ENCODE measurements at places on chromosomes 6 and 20.

DNA sequence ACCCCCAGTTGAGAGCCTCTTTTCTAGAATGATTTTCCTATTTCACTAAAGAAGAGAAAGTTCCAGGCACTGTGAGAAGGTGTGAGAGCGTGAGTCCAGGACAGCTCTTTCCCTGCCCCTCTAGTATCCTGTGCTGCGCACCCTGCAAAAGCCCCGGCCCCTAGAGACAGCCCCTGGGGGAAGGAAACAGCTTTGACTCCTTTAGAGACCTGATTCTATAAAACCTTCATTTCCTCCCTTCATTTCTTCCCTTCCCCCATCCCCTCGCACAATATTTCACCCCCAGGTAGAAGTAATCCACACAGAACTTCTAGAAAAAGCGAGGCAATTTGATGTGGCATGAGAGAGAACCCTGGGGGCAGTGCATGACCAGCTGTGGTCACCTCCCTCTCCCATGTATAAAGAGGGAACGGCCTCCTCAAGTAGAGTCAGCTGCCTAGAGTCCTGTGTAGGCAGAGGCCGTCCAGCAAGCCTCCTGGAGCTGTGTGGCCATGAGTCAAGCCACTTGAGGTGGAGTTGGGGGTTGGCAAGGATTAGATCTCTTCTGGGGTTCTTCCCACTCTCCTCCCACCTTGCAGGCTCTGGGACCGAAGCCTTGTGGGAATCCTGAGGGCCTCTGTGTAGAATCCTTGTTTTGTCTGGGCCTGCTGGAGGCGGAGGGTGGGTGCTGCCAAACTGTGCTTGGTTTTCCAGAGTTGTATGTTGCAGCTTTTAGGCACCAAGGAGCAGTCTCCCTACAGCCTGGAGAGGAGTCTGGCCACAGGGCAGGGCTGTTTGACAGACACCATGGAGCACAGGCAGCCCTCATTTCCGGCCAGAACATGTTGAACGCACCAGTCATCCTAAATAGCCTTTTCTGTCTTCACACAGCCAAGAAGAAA, 41.7 kb downstream of the CHMP4B start:
- no peak for DNase-seq

GRCh38 chr6:13733178-13733887, 21.7 kb upstream of the RANBP9 start:
- DNase-seq = no peak

GRCh38 chr6:169881398-169881797, 130.0 kb downstream of the ERMARD start:
- DNase-seq = no peak

DNA sequence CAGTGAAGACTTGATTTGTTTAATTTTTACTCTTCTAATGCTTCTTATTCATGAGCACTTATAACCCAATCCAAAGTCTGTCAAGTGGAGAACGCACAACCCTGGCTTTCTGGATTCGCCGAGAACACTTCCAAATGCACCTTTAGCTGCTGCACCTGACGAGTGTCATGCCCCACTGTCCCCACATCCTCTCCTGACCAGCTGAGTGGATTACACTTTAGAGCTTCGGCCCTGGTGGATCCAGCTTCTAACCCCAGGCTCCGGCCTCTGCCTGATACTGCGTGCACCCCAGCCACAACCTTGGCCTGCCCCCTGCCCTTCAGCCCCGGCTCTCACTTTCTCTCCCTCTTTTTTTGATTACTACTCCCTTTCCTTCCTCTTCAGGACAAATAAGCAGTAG, 258.8 kb downstream of the TMEM242 start:
- no peak for DNase-seq

DNA sequence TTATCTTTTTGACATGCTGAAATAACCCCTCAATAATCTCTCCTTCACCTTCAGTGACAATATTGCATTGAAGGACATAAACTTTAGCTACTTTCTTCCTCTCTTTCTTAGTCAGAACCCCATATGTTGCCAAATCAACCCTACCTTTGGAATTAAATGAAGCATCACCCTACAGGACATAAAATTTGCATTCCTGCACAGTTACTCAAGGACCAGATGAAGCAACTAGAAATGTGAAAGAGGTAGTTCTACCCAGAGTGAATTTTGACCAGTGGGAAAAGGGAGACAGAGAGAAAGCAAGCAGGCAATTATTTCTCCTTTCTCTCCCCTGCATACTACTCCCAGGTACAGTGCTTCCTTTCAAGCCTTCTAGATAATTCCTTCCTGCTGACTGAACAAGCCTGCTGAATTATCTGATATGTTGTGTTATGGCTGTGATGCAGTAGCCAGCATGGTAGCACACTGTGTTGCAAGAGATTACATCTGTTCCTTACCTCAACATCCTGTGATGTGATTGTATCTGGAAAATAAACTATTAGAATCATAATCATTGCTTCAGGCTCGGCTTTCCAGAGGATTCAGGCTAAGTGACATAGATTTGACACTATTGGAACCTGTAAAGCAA, 16.6 kb downstream of the TENT5A start:
- DNase-seq = no peak

DNA sequence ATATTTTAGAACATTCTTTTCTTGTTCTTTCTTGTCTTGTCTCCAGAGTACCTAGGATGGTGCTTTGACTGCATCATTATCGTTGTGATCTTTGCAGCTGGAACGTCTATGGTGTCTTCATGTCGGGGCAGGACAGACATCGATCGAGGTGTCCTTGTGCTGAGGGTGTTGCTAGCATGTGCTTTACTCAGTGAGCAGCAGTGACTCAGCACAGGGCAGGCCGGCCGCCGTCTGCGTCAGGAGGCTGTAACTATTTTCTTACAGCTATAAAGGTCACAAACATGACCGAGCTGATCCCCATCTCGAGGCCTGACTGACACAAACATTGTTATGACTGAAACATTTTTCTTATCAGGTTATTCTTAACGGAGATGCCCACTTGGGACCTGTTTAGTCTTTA, 14.9 kb upstream of the CTCFL start:
- no peak for DNase-seq

DNA sequence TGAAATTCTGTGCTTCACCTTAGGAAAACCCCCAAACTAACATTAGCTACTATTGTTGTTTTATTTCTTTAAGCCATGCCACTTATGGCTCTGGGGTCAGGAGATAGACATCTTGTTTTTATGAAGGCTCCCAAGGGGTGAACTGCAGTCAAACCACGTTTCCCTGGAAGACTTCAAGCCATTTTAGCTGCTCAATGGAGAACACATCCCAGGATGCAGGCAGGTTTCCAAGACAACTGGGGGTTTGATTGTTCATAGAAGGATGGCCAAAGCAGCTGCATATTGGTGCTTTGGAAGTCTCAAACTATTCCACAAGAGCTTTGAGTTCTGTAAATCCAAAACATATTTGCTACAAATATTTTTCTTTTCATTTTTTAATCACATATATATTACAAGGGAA, 818.0 kb downstream of the MAFB start:
- no peak for DNase-seq

GRCh38 chr6:43819958-43820357, 49.9 kb downstream of the VEGFA start:
- no peak for DNase-seq

GRCh38 chr6:22222469-22222868, 74.4 kb downstream of the PRL start:
- DNase-seq = no peak

- no peak for DNase-seq
Observed at GRCh38 chr6:152329638-152330448, 307.3 kb downstream of the SYNE1 start.

GRCh38 chr20:60316476-60317158, 358.4 kb downstream of the CDH26 start:
- DNase-seq = no peak

DNA sequence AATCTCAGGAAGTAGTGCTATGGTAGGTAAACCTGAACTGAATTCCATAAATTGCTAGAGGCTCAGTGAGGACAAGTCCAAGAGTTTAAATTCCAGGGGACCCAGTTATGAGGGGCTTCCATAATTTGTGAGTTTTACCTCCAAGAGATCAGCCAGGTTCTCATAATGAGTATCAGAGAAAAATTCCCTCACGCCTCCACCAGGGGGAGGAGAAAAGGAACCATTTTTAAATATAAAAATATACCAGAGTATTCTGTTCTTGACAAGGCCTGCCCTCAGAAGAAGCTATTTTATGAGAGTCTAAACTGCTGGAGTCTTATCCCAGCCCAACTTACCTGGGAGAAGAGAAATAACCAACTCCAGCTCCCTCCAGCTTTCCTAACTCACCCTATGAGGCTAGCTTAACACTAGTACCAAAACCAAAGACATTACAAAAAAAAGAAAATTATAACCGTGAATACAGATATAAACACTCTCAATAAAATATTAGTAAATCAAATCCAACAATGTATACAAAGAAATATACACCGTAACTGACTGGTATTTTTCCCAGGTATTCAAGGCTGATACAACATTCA, 158.7 kb downstream of the TFAP2A start:
- no peak for DNase-seq

DNA sequence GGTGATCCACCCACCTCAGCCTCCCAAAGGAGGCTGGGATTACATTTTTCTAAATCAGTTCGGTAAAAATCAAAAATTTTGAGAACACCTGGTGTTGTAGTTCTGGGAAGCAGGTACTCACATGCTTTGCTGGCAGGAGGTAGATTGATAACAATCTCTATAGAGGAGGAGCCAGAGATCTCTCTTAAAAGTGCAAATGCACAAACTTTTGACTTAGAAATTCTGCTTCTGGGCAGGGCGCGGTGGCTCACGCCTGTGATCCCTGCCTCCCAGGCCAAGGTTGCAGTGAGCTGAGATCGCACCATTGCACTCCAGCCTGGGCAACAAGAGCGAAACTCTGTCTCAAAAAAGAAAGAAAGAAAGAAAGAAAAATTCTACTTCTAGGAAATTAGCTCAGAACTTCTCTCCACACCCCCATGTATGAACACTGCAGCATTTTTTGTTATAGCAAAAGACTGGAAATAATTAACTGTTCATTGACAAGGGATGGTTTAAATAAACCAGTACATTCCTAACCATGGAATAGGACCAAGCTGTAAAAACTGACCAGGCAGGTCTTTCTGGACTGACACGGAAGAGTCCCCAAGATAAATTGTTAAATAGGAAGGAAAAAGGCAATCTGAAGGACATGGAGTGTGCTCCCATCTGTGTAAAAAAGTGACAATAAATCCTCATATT, 14.4 kb upstream of the TRIB3 start:
- DNase-seq = no peak

GRCh38 chr6:36756786-36757185, 59.2 kb downstream of the RAB44 start:
- no peak for DNase-seq

GRCh38 chr6:52160472-52161104, 25.6 kb upstream of the IL17A start:
- no peak for DNase-seq

GRCh38 chr6:166410426-166410935, 27.7 kb upstream of the MPC1 start:
- no peak for DNase-seq

Data from mucosa of descending colon (tissue), 3 donors.